ENCODE measurements at places on chromosomes 3 and 15.

GRCh38 chr3:158631981-158632380 is 12.3 kb upstream of the GFM1 start:
- no peak for DNase-seq

GRCh38 chr15:35431281-35431680 is 114.7 kb downstream of the DPH6 start:
- no peak for DNase-seq

- no peak for DNase-seq
Observed at GRCh38 chr3:50562861-50563260, 4.7 kb downstream of the C3orf18 start.

- no peak for DNase-seq
Observed at GRCh38 chr3:186933816-186934215, 3.5 kb downstream of the ST6GAL1 start.

DNA sequence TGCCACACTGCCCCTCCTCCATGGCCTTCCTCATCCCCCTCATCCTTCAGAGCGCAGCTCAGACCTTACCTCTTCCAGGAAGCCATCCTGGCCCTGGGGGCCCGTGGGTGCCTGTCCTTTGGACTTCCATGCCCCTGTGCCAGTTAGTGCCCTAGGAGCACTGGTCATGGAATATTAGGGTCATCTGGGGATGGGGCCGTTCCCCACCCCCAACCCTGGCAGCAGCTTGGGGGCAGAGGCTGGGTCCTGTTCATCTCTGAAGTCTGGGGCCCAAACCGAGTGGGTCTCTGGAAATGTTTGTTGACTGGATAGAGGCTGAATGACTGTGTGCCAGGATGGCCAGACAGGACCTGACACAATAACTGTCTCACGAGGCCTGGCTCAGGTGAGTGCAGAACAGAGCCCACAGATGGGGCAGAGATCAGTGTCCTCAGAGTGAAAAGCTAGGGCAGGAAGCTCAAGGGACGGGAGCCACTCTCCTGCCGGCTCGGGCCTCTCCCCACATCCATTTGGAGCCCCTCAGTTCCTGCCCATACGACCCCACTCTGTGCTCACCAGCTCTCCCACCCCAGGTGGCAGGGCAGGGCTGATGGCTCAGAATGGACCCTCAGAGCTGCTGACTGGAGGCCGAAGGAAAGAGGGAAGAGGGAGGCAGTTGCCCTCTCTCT is 62.5 kb downstream of the TLE3 start:
- no peak for DNase-seq

GRCh38 chr3:41094351-41094750 is 105.0 kb upstream of the CTNNB1 start:
- DNase-seq: no peak

DNA sequence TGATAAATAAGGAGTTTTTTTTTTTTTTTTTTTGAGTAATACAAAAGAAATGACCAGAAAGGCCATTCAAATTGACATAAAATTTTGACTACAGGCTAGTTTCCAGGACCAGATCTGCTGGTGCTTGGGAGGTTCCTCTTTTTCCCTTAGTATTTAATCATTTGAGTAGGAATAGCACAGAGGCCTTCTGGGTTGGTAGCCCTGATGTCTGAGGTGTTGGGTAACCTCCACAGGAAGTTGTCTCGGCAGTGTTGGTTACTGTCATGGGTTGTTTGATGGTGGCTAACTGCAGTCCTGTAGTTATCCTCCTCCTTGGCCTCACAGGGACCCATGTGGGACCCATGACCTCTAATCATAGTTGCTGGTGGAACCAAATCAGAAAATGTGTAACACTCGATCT is 91.1 kb downstream of the USP13 start:
- no peak for DNase-seq

DNA sequence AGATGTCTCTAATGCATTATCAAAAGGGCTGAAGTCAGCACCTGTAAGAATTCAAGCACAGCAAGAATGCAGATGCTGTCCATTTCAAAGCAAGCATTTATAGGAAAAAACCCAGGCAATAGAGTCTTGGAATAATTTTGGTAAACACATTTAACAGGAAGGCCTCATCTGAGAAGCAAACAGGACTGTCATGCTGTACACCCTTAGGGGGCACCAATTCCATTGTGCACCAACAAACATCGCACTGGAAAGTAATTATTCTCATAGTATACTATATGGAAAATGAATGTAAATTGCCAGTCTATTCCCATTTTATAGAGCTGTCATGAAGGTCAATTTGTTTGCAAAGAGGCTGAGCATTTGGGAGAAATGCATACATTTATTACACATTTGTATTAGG is 247.3 kb upstream of the SUCLG2 start:
- no peak for DNase-seq

DNA sequence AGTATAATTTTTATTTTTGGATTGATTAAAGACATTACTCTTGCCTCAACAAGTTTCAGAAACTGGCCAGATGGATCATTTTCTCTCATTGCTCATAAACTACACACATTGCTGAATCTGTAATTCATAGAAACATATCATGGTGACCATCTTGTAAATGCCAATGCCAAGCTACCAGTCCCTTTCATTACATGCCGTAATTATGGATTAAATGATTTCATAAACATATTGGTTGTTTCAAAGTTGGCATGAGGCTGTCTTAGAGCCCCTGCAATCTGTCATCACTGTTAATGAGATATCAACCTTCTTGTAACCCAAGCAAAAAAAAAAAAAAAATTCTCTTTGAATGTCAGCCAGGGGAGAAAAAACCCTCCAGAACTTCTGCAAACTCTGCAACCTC is 112.2 kb downstream of the DCLK3 start:
- no peak for DNase-seq

GRCh38 chr3:9980251-9980650 is 6.4 kb downstream of the EMC3 start:
- DNase-seq: no peak

DNA sequence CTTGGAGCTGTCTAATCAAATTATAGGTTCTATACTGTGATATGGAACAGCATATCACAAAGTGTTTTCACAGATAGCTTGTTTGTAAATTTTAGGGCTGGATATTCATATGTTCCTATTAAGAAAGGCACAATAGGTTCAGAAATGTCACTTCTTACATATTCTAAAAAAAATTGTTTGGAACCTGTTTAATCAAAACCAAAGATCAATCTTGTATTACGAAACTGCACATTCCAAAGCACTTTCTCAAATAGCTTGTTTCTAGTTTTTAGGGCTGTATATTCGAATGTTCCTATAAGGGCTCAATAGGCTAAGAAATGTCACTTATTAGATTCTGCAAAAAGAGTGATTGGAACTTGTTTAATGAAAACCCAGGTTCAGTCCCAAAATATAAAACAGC is 67.4 kb upstream of the OSBPL11 start:
- no peak for DNase-seq

DNA sequence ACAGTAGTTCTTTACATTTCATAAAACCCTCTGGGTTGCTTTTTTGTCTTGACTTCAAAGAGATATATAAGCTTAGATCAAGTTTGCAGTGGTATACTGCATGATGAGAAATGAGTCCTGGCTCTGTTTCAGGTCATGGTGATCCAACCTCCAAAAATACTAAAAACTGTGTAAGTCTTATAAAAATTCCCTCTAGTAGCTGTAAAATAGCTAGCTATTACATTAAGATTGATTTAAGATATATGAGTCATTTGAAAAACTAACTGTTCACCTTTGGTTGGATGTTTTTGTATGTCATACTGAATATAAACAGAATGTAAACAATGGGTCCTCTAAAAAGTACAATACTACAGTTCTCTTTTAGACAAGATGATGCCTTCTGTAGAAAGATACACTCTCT is 879.2 kb downstream of the ROBO1 start:
- no peak for DNase-seq
